ENCODE measurements at places on chromosomes 2 and 18. TPM values are rescaled to one million over a fixed set of nuclear protein-coding genes. Genes with fewer than 3 reads are reported as not detected.

GRCh38 chr2:61900281-61900680 lies 5.2 kb upstream of the COMMD1 start:
- no peak for DNase-seq

DNA sequence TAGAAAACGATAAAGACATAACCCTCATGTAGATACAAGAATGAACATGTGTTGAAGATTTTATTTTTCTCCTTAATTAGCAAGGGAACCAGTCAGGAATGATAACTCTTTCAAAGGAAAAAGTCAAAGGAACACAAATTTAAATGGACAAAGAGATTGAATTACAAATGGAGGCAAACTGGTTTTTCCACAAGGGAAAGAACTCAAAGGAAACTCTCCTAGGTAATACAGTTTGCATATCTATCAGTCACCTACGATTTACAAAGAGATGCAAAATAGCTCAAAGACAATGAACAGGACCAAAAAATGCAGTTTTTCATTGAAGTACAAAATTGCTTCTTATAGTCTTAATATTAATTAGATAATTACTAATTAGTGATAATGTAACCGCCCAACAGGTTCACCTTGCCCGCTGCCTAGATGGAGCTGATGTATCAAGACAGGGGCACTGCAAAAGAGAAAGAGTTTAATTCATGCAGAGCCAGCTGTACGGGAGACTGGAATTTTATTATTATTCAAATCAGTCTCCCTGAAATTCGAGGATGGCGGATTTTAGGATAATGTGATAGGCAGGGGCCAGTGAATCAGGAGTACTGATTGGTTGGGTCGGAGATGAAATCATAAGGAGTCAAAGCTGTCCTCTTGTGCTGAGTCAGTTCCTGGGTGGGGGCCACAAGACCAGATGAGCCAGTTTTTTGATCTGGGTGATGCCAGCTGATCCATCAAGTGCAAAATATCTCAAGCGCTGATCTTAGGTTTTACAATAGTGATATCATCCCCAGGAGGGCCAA lies 151.0 kb downstream of the TMEM17 start:
- DNase-seq = no peak

DNA sequence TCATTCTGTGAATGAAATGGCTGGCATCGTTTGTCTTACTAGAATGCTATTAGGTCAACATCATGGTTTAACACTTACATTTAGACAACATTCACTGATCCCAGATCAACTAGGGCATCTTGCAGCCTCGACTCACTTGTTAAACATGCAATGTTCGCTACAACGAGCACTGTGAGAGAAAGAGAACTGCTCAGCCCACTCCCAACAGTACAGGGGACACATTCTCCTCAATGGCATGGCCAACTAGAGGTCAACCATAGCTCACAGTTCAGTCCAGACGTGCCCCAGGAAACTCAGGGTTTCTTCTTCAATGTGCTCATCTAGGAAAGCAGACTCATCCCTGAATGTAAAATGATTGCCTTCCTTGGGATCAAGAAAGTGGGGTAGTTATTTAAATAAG lies 5.9 kb downstream of the WIPF1 start:
- no peak for DNase-seq

- DNase-seq = no peak
These were observed 89.1 kb downstream of the FIGN start for GRCh38 chr2:163646687-163647086.

GRCh38 chr2:218953366-218953954 lies 6.0 kb upstream of the CDK5R2 start:
- no peak for DNase-seq

NEDD4L gene
- 4.6 TPM for total RNA-seq

UGT1A7 gene
- total RNA-seq = not detected

IRS1 gene
- 7.4 TPM for total RNA-seq

ITGA6 gene
- total RNA-seq = 17.7 TPM
